Kidney tubule cell (primary cell): ENCODE measurements at places on chromosomes 13 and 19.
A peak's percentile ranks its signal among the peaks of the same experiment; 100 is the strongest.

GRCh38 chr19:58007285-58007684, 4.7 kb upstream of the ZNF606 start:
- DNase-seq = no peak

DNA sequence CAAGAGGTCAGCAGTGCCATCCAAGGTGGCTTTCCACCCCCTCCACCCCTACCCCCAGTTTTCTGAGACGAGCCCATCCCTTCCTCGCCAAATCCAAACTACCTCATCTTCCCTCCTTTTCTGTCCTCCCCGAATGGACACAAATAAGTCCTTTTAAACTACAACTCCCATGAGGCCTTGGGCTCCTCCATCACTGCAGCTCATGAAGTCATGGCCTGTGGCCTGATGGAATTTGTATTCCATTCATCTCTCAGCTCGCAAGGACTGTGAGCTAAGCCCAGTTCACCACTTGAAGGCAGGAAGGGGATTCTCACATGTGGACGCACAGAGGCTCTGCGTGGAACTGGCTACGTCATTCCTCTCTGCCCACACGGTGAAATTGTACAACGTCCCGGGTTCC, 12.5 kb downstream of the PTPRH start:
- no peak for DNase-seq

DNA sequence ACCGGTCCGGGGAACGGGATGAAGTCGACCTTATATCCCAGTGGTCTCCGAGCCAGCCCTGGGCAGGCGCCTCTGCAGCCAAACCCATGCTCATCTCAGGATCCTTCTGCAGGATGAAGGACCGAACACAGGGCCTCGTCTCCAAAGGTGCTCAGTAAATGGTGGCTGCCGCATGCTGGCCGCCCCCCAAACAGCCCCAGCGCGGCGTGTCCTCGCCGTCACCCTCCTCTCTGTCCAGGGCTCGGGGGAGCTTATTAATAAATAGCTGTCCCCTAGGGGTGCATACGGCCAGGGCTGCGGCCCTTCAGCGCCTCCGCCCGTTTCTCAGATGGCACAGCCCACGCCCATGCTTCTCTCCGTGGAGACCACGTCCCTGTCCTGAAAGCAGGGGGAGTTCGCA, 32.6 kb upstream of the SPACA7 start:
- DNase-seq = no peak

DNA sequence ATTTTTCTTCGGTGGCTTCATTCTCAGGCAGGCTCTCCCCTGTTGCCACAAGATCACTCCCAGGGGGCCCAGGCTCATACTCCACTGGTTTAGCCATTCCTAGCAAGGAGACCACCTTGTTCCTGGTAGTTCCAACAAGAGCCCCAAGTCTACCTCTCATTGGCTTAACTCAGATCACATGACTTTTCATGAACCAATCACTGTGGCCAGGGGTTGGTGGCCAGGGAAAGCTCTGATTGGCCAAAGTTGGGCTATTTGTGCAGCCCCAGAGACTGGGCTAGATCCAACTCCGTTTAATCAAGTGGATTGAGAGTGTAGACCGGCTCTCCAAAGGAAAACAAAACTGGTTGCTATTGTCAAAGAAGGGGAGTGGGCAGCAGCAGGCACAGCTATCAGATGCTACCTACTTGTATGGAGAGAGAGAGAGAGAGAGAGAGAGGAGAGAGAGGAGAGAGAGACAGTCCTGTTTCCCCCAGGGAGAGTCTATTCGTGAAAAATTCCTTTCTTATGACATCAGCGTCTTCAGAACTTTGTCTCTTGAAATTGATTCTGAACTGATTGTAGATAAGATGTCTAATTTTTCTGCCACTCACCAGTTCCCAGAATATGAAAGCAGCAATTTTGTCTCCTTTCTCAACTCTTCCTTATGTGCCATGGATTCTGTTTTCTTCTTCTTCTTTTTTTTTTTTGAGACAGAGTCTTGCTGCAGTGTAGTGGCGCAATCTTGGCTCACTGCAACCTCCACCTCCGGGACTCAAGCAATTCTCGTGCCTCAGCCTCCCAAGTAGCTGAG, 5.9 kb downstream of the CEACAM19 start:
- DNase-seq = peak; percentile 69

GRCh38 chr19:27906081-27906480, 1306.9 kb downstream of the UQCRFS1 start:
- DNase-seq = no peak

DNA sequence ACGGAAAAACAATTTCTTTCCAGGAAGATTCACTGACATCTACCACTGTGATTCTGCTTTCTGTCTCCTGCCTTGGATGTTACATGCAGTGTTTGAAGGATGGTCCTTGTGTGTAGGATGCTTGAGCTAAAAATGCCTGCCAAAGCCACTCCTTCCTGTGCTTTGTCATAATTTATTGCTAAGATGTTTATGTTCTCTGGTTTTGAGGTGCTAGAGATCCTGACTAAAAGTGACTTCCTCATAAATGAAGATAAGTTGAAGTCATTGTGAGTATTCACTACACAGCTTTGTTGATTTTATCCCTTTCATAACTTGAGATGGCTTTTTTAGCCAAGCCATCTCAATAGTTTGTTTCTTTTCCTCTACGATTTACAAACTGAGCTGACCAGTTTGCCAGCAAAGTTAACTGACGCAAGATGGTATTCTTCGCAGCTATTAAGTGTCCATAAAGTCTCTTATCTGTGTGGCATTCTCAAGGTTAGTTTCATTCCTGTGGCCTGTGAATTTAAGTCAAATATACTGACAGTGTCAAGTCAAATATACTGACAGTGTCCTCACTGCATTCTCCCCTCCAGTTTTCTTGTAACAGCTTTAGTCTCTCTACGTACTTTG, 15.7 kb upstream of the FBXL3 start:
- no peak for DNase-seq

GRCh38 chr19:35118268-35119020, 2.8 kb downstream of the FXYD3 start:
- no peak for DNase-seq

DNA sequence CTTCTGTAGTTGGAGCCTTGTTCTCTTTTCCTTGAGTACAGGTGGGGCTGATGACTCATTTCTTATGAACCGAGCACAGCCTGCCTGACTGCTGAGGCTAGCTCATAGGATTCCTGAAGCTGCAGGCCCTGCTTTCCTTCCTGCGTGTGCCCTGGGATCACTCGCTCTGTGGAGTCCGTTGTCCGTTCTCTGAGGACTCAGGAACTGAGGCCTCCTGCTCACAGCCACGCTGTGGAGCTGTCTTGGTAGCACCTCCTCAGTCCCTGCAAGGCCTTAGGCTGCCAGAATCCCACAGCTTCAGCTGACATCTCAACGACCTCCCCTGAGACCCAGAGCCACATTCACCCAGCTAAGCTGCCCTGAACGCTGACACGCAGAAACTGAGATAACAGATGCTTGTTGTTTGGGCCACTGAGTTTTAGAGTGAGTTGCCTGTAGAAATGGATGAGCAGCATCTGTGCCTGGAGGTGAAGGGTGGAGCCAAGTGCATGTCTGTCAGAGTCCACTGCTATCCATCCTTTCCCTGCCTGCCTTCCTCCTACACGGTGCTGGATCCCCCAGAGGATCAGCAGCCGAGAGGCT, 72.9 kb downstream of the ARHGEF7 start:
- peak; percentile 70 for DNase-seq

DNA sequence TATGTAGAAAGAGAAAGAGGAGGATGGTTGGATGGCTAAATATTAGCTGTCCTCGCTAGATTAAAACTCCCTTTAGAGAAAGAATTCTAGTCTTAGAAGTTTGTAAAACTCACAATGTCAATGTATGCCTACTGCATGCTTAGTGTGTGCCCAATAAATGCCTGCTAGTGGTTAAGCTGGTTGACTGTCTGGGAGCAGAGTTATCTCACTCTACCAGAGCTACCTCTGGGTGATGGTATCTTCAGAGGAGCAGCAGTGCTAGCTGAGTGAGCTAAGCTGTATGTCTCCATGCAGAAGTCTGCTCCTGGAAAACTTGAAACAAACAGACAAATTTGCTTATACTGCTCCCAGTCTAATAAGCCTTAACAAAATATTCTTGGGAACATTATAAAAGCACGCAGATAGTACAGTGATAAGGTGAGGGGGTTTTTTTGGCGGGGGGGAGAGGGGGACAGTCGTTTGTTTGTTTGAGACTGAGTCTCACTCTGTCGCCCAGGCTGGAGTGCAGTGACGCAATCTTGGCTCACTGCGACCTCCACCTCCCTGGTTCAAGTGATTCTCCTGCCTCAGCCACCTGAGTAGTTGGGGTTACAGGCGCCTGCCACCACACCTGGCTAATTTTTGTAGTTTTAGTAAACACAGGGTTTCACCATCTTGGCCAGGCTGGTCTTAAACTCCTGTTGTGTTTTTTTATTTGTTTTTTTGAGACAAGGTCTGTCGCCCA, 202.8 kb upstream of the TSC22D1 start:
- no peak for DNase-seq

- peak; percentile 63 for DNase-seq
These were observed 882.1 kb downstream of the UQCRFS1 start for GRCh38 chr19:28330831-28331230.

DNA sequence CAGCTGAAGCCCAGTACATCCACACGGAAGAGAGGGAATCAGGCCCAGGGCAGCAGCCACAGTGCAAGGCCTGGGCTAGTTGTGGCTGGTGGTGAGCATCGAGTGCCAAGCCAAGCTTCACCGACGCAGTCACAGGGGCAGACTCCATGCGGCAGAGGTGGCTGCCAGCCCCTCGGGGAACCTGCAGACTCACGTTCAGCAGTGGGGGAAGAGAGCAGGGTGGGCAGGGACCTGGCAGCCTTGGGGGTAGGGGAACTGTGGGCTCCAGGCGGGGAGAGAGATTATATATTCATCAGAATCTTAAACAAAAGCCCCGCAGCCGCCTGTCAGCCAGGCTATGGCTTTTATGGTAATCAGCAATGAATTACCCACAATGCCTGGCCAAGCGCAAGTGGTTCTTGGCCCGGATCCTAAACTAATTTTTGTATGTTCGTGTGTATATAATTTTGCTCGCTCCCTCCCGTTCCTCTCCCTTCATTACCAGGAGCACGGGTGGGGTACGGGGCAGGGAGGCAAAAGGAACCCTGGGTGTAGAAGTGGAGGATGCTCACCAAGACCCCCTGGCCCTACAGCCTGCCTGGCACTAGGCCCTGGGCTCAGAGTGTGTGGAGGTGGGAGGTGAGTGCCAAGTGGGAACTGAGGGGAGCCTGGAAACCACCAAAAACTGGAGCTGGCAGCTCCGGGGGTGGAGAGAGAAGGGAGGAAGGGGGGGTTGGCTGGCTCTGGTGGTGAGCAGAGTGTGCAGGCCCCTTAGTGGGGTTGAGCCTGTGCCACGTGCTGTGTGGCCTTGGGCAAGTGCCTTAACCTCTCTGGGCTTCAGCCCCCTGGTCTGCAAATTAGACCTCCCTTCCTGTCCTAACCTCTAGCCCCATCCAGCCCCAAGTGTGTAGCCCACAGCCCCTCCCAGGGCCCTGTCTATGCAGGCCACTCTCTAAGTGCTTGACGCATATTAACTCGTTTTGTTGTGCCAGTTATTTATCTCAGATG, 31.9 kb downstream of the PTPRS start:
- DNase-seq = peak; percentile 67

DNA sequence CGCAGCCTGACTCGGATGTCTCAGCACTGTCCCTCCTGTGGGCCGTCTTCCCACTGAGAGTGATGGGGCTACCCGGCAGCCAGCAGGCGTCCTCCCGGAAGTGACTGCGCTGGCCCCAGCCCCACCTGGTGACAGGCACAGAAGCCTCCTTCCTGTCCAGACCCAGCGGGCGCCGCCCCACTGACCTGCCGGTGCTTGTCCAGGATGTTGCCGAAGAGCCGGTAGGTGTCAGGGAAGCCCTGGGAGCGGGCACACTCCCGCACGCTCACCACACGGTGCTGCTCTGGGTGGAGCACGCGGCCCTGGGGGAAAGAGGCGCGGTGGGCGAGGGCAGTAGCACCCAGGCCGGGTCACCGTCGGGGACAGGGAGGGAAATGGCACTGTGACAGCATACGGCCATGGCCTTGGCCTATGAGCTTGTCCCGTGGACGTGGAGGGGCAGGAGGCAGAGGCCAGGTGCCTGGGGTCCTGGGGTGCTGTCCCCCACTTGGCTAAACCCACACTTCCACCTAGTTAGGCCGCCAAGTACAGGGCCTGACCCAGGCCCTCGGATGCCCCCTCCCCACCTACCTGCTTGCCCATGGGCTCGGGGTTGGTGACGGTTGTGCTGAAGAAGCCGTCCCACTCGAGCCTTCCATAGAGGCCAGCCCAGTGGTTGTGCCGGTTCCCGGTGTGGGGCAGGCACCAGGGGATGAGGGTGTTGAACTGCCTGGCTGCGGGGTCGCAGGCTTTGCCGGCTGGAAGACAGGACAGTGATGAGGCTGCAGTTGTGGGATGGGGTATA, 16.0 kb upstream of the EIF3G start:
- DNase-seq = no peak

DNA sequence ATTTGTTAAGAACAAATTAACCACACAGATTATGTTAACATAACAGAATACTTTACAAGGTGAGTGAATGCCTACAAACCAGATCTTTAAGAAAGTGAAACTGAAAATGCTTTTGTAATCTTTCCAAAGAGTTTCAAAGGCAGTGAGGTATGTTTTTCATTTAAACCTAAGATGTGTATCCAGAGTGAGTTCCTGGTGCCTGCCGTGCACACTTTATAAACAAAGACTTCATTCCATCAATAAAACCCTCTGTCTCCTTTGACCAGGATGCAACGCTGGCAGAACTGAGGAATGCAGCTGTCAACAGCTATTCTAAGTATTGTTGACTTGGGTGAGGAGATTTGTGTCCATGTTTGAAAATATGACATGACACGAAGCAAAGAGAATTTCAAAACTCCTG, 344.6 kb downstream of the DNAJC15 start:
- DNase-seq = peak; percentile 21

DNA sequence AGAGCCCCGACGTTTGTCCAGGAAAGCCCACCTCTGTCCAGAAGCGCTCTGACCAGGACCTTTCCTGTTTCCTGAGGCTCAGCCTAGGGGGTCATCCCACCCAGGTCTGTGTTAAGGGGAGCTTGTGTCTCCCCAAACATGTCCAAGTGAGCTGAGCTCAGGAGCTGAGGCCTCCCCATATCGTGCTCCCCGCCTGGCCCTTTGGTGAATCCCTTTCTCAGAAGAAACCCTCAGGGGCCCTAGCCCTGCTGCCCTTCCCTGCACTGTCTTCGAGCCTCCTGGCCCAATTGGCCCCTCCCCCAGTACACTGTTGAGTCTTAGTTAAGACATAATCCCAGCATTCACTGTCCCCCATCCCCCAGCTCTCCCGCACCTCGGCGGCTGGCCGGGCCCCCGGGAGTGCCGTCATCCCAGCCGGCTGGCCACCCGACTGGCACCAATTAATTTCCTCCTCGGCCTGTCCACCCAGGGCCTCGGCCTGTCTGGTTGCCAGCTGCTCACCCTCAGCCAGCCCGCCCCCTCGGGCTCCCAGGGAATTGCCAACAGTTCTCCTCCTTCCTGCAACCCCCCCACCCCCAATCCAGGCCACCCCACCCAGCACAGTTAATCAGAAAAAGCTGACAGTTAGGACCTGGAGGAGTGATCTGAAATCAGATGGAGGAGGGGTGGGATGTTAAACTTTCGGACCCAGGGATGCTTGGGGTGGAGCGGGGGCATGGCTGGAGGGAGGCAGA, 13.6 kb downstream of the IER2 start:
- peak; percentile 95 for DNase-seq
